ENCODE measurements at places on chromosomes 6 and 20.
A peak's percentile ranks its signal among the peaks of the same experiment; 100 is the strongest.

- DNase-seq: no peak
Observed at GRCh38 chr6:167663784-167664443, 162.8 kb upstream of the AFDN start.

DNA sequence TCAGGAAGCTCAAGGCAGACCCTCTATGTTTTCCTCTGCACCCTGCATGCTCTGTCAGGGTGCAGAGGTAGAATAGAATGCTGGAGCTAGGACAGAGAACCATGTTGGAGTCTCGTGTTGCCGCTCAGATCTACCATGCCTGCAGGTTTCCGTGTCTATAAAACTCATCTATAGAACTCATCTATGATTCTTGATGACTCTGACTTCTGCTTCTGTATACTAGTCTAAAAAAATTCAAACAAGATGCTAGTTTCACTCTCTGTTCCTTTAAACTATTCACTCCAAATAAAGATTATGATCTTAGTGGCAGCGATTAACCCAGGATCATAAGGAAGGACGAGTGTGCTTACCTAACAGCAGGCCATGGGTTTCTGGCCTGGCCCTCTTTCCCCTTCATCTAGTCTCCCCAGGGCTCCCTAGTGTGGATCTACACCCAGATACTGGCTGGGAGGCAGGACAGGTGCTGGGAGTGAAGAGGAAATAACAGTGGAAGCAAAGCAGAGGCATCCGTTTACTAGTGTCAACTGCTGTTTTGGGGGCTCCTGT is 162.7 kb upstream of the SUPT3H start:
- DNase-seq: no peak

GRCh38 chr20:35302421-35303335 is 10.5 kb upstream of the FAM83C start:
- no peak for DNase-seq

- no peak for DNase-seq
Observed at GRCh38 chr6:52754443-52754842, 8.8 kb downstream of the GSTA2 start.

- DNase-seq: no peak
Observed at GRCh38 chr20:59515013-59515905, 89.1 kb upstream of the PHACTR3 start.

GRCh38 chr6:5814116-5814515 is 192.6 kb downstream of the NRN1 start:
- no peak for DNase-seq

DNA sequence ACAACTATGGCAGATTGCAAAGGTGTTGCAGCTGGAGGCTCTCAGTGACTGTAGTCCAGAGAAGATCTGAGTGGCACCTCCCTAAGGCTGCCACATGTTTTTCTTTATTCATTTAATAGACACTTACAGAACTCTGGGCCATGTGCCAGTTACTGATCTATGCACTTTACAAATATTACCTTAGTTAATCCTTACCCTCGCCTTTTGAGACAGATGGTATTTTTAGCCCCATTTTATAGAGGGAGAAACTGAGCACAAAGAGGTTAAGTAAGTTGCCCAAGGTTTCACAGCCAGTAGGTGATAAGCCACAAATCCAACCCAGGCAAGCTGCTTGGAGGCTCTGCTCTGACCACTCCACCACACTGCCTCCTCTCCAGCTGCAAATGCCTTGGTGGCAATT is 6.5 kb upstream of the SCRT2 start:
- DNase-seq: no peak

GRCh38 chr6:56851541-56852259 is 103.2 kb upstream of the BEND6 start:
- DNase-seq: peak; percentile 16

DNA sequence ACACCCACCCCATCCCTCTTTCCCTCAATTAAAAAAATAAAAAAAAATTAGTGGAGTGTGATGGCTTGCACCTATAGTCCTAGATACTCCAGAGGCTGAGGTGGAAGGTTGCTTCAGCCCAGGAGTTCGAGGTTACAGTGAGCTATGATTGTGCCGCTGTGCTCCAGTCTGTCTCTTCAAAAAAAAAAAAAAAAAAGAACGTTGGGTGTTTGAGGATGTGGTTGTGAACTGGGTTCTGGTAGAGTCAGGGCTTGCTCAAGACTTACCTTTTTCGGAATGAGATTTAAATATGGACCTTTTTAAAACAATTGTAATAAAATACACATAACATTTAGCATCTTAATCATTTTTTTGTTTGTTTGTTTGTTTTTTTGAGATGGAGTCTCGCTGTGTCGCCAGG is 211.9 kb downstream of the OR2B2 start:
- no peak for DNase-seq

DNA sequence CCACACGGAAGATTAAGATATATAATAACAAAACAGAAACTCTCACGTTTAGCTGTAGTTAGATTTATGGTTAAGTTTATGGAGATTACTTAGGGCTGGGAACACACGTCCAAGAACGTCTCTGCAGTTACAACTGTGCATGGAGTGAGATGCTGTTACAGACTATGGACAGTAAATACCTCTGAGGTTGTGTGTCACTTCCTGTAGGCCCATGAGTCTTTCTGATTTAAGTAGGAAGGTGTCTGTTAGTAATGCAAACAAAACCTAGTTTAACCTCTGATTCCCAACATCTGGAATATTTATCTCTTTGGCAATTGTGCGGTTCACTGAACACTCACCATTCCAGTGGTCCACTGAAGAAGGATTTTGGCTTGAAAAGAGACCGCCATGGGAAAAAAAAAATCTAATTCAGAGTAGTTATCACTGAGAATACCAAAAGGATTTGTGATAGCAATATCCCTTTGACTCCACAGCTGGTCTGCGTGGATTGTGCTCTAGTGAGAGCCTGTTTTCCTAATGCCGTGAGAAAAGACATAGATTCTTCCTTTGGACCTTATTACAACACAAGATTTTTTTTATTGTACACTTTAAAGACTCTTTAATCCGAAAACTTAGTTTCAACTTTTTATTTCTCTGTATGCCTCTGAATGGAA is 478.2 kb upstream of the CITED2 start:
- DNase-seq: no peak

- DNase-seq: no peak
Observed at GRCh38 chr6:10391799-10392198, 23.1 kb downstream of the TFAP2A start.

DNA sequence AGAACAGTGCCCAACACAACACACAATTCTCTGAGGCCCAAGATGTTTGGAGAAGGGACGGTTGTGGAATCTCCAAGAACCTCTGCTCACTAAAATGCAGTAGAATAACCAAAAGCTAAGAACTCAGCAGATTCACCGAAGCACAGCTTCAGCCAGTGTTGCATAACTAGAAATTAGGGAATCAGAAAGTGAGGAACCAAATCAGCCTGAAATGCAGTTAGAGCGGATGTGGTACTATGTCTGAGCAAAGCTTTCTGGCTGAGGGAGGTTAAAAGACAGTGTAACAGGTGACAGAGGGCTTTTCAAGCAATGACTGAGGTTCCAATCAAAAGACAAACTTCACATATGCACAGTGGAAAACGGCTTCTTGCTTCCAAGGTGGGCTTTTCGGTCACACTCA is 197.9 kb upstream of the KCNK16 start:
- DNase-seq: no peak

DNA sequence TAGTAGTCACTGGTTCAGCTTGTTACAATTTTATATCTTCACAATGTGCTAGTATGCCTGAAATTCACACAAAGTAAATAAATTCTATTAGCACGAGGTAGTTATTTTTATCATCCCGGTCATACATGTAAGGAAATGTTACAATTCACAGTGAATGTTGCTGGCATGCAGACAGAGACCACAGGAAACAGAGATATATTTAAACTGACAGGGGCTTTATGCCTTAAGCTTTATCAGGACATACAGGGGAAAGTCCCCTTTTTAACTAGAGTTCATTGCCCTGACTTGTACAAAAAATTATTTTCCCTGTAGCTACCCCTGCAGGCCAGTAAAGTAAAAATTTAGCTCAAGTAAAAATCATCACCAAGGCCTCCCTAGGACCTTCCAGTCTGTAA is 712.0 kb upstream of the NRSN1 start:
- DNase-seq: no peak

GRCh38 chr6:123629258-123629941 is 7.3 kb downstream of the TRDN start:
- DNase-seq: no peak

DNA sequence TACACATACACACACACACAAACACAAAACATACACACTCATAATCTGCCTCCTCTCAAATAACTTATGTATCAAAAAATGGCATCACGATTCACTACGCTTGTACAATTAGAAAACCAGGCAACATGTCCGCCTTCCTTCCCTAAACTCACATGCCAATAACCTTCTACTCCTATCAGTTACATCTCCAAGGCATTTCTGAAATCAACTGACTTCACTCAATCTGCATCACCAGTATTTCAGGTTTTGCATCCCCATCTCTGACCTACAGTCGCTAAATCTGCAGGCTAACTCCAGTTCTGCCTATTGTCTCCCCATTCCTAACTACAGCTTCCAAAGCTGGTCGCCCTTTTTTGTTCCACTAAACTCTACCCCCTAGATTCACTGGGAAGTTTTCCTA is 217.5 kb downstream of the PTPRK start:
- no peak for DNase-seq

DNA sequence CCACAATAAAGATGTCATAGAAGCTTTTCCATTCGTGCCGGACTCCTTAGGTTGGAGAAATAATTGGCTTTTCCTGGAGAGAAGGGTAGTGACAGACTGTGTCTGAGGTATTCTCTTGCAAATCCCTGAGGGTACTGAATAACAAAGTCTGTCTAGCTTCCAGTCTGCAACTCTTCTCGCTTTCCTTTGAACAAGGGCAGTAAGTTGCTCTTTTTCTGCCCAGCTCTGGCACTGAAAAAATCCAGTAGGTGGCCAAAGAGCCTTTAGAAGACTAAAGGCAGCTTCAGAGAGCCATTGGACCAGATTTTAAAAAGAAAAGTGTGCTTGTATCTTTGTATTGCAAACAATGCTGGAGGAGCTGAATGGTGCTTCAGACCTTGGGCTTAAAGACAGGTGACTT is 20.7 kb upstream of the RREB1 start:
- DNase-seq: no peak

DNA sequence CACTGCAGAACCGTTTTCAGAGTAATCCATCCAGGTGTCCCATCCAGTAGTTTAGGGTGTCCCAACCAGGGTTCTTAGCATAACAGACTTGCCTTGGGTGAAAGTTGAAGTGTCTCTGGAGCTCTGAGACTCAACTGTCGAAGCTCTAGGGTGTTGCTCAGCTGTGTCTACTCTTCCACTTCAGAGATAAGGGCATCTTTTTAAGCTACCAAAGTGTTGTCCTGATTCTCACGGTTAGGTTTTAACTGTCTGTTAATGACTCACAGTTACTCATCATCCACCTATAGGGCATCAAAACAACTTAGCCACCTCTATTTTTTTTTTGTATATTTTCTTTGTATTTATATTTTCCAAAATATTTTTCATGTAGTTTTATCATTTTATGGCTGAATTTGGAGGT is 36.9 kb upstream of the TBX18 start:
- no peak for DNase-seq

GRCh38 chr6:43464337-43464736 is 9.0 kb upstream of the DLK2 start:
- no peak for DNase-seq

DNA sequence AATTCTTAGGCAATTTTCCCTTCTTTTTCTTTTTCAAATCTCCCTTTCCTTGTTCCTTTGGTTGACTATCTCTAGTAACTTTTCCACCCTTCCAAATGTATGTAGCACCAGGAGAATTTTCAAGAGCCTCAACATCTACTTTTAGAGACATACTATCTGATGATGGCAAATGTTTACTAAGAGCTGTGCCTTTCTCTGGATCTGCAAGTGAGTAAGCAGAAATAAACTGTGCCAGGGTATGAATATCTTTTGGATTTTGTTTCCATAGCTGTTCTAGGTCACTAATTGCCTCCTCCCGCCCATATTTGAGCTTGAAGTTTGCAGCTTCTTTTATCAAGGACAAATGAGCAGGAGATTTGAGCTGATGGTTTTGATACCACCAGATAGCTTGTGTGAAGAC is 69.5 kb downstream of the GTF2H5 start:
- DNase-seq: no peak

DNA sequence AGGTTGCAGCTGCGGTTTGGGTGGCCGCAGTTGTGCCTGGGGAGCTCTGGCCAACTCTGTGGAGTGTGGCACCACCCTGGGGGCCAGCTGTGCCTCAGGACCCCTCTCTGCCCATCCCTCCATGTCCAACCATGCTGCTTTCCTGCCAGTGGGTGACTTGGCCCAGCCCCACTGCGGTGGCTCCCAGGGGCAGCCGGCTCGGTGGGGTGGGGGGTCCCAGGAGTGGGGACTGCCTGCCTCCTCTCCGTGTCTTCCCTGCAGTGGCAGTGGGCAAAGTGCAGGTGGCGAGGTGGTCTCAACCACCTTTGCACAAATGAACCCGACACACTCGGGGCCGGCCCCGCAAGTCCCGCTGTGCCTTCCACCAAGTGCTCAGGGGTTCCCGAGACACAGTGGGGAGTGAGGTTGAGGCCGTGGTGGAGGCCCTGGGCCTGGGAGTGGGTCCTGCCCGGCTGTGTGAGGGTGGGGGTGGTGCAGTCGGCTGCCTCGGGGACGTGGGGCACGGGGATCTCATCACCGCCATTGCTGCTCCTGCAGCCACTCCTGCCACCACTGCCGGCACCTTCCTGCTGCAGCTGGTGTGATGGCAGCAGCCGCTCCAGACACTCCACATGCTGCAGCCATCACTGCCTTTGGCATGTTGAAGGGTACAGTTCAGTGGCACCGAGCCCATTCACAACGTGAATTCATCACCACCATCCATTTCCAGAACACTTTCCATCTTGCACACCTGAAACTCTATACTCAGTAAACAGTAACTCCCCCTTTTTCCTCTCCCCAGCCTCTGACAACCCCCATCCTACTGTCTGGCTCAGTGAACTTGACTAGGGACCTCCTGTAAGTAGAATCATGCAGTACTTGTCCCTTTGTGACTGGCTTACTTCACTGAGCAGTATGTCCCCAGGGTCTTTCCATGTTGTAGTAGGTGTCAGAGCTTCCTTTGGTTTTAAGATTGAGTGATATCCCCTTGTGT is 10.7 kb upstream of the SLCO4A1 start:
- DNase-seq: no peak

- no peak for DNase-seq
Observed at GRCh38 chr20:53332022-53332837, 261.4 kb downstream of the ZNF217 start.

GRCh38 chr6:89613790-89614189 is 24.8 kb downstream of the LYRM2 start:
- DNase-seq: no peak

DNA sequence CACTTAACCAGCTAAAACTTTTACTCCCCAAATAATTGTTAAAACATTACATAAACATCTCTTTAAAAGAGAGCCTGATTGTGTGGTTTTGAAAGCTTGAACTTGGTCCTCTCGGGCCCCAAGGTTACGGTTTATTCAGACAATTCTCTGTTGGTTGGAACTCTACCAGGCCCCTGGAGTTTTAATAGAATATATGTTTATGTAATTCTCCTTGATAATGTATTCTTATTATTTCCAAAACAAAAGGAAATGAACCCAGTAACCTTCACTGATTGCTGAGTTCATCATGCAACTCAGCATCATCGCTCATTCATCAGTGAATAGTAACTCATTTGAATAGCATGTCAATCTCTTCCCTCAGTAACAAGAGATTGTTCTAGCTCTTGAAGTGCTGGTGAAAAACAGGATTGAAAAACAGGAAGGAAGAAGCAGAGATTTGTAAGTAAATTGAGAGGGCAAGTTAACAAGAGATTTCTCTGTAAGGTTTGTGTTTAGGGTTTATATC is 464.5 kb upstream of the MARCKS start:
- DNase-seq: no peak
